ENCODE measurements at places on chromosomes 12 and 14.

DNA sequence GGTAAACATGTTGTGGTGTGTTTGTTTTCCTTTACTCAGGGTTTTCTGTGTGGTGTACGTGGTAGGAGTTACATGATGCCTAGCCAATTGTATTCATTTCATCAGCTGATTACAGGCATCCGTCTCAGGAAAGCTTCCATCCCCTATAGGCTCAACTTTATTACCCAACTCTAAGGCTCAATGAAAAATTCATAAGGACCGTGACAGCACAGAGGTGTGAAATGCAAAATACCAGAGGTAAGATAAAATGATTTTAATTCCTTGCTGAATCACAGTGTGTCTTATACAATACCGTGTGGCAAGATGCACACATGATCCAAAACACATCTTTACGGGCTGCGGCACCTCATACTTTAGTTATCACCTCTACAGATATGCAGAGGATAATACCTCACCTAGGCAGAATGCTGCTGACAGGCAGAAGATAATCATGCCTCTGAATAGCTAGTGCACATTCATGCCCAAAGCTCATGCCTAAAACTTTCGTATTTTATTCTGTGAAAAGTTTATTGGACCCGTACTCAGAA is 87.2 kb upstream of the DIO2 start:
- DNase-seq: no peak

- DNase-seq: no peak
Observed at GRCh38 chr14:68625366-68626090, 167.3 kb downstream of the ZFP36L1 start.

- peak; percentile 40 for DNase-seq
Observed at GRCh38 chr12:104637604-104638003, 180.9 kb downstream of the CHST11 start.

DNA sequence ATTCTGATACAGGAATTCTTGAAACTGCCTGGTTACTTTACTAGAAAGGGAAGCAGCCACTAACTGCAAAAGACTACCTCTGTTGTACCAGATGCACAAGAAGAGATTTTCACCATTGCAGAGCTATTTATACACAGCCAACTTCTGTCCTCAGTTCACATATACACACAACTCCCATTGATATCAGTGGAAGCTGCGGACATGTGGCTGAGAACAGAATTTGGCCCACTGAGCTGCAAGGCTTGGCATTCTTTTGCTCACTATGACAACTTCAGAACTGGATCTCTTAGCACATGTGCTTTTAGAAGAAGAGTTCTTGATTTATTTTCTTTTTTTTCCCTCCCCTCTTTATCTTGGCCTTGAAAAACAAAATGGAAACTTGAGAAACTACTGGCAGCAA is 28.3 kb downstream of the PTPRO start:
- DNase-seq: no peak

GRCh38 chr12:50220363-50220995 is 53.3 kb upstream of the CERS5 start:
- peak; percentile 66 for DNase-seq

GRCh38 chr12:120588948-120589930 is 8.0 kb upstream of the POP5 start:
- no peak for DNase-seq

GRCh38 chr14:20477211-20477876 is 8.1 kb downstream of the PNP start:
- peak; percentile 84 for DNase-seq

DNA sequence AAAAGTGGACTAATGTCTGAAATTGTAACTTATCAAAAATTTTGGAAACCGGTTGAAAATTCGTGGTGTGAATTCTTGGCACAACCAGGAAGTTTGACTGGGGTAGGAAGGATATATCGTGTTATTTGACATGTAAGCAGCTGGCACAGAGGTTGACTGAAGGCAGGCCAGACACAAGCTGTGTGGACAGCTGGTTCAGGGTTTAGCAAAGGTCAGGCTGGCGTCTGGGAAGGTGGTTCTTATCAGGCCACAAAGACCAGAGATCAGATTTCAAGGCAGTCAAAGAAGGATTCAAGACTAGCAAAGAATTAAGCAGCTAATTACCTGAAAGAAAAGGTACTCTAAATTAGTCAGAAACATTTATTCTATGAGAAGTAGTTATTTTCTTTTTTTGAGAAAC is 450.2 kb upstream of the MDGA2 start:
- no peak for DNase-seq

GRCh38 chr12:2553388-2554126 is 241.2 kb upstream of the FKBP4 start:
- no peak for DNase-seq

All from HL-60 (cell line).